ENCODE measurements at places on chromosomes 12 and 14. TPM values are rescaled to one million over a fixed set of nuclear protein-coding genes. Genes with fewer than 3 reads are reported as not detected.

Gene SLC41A2
- 0.24 TPM for total RNA-seq

GRCh38 chr12:32988982-32989381 lies 92.4 kb upstream of the PKP2 start:
- no peaks in the 10 kb centered on the region for H3K4me1 ChIP-seq
- H3K4me3 ChIP-seq, result no peak overlapping the region
- DNase-seq, result no peak
- H3K27me3 ChIP-seq, result peaks cover 7% of the 10 kb centered on the region

- H3K4me1 ChIP-seq, result peaks cover 4% of the 10 kb centered on the region
- H3K27me3 ChIP-seq, result peaks cover 4% of the 10 kb centered on the region
- no peaks in the 10 kb centered on the region for H3K36me3 ChIP-seq
- H3K4me3 ChIP-seq, result no peak overlapping the region
- H3K27ac ChIP-seq, result no peak overlapping the region
These were observed 8.4 kb upstream of the KRT6A start for GRCh38 chr12:52501490-52501889.

- no peak overlapping the region for H3K4me3 ChIP-seq
- DNase-seq, result no peak
- H3K36me3 ChIP-seq, result no peaks in the 10 kb centered on the region
- no peaks in the 10 kb centered on the region for H3K27me3 ChIP-seq
- no peak overlapping the region for H3K27ac ChIP-seq
These were observed 8.4 kb upstream of the TC2N start for GRCh38 chr14:91875525-91876286.
